Activated CD8-positive, alpha-beta T cell treated with anti-CD3 and anti-CD28 coated beads for 36 hours (primary cell): ENCODE measurements at places on chromosomes 3 and 15. TPM values are rescaled to one million over a fixed set of nuclear protein-coding genes. Genes with fewer than 3 reads are reported as not detected.
A peak's percentile ranks its signal among the peaks of the same experiment; 100 is the strongest.

DNA sequence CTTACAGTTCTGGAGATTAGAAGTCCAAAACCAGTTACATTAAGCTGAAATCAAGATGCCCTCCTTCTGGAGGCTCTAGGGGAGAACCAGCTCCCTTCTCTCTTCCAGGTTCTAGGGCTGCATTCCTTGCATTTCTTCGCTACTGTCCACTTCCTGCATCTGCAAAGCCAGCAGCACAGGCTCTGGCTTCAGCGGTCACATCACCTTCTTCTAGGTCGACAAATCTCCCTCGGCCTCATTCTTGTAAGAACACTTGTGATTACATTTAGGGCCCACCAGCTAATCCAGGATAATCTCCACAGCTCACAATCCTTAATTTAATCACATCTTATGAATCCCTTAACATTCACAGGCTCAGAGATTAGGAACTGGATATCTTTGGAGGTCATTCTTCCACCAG, 73.8 kb downstream of the MINAR1 start:
- DNase-seq: no peak

DNA sequence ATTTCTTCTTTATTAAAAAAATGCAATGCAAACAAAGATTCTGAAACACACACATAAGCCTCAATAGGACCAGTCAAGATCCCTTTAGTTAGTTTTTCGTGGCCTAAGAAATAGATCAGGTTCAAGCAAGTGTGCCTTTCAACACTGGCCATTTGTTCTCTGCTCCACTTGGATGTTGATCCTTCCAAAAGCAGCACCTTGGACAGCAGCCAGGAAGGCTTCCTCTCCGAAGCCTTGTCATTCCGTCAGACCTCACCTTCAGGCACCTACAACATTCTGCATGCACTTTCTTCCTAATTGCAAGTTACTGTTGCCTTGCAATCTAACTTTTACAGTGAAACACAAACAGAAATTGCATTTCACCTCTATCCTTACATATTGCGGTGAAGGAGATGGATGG, 155.9 kb upstream of the FEZF2 start:
- DNase-seq: peak; percentile 19

GRCh38 chr3:175608356-175608755, 749.2 kb downstream of the NAALADL2 start:
- DNase-seq: no peak

DNA sequence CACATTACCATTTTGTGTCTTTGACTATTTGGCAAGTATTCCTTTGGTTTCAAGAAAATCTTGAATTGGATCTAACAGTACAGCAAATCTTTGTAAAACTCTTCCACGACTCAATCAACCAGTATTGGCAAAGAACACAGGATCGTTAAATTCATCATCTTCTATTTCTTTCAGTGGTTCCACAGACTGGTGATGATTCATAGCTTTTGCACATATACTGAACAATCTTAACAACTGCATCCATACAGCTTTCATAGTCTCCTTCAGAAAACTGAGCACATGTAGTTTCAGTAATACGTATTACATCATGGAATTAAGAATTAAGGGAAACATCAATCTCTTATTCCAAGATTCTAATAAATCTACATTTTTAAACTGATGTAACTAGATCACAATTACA, 91.6 kb upstream of the LIPC start:
- no peak for DNase-seq

GRCh38 chr3:124230998-124231397, 239.1 kb upstream of the ROPN1 start:
- DNase-seq: no peak

- DNase-seq: no peak
These were observed 108.8 kb upstream of the GPR149 start for GRCh38 chr3:154538566-154539360.

GRCh38 chr3:173567997-173568396, 170.5 kb downstream of the NLGN1 start:
- DNase-seq: no peak

DNA sequence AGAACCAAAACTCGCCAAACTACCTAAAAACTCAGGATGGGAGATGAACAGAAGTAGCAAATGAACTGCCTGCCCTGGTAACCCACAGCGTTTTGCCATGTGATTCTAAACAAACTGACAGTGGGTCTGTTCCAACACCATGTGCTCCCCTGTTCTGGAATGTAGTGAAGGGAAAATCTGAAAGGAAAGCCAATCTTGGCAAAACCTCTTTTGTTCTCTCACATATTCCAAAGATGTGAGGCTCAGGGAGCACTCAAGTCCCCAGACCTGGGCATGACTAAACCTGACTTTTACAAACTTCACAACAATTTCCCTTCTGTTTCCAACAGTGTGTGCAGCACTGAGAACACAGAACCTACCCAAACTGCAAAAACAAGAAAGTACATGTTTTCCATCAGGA, 116.1 kb downstream of the IMPG2 start:
- DNase-seq: no peak

GRCh38 chr15:63135804-63136203, 14.1 kb downstream of the LACTB start:
- DNase-seq: no peak

- no peak for DNase-seq
These were observed at the start of gene COLQ for GRCh38 chr3:15521573-15521965. Gene COLQ (minus strand): TSS chr3:15521706. CDS start chr3:15521625, 81 bp downstream.

GRCh38 chr3:45964139-45964538, 20.9 kb downstream of the CXCR6 start:
- DNase-seq: peak; percentile 84

DNA sequence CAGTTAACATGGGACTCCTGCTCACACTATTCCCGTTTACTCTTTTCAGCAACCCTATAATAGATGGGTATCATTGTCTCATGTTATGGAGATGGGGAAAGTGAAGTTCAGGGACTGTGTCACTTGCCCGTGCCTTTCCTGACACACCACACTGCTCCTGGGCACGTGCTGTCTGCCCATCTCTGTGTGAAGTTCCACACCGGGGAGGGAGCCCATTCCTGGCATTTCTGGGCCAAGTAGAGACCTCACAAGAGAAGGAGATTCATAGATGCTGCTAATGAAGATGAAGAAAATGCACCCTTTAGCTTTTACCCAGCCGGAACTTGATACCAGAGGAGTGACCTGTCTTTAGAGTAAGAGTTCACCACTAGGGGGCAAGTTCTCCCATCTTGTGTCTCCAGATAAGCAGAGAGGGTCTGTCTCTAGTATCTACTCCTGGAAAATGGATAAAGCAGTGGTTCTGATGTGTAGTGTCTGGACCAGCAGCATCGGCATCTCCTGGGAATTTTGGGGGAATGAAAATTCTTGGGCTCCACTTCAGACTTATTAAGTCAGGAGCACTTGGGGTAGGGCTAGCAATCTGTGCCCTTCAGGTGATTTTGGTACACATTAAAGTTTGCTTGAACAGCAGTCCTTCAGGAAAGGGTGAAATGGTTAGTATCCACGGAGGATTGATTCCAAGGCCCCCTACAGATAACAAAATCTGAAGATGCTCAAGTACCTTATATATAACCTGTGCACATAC, 2.0 kb upstream of the TOPBP1 start:
- DNase-seq: peak; percentile 42

GRCh38 chr15:94287794-94288246, 56.5 kb downstream of the MCTP2 start:
- DNase-seq: peak; percentile 78

DNA sequence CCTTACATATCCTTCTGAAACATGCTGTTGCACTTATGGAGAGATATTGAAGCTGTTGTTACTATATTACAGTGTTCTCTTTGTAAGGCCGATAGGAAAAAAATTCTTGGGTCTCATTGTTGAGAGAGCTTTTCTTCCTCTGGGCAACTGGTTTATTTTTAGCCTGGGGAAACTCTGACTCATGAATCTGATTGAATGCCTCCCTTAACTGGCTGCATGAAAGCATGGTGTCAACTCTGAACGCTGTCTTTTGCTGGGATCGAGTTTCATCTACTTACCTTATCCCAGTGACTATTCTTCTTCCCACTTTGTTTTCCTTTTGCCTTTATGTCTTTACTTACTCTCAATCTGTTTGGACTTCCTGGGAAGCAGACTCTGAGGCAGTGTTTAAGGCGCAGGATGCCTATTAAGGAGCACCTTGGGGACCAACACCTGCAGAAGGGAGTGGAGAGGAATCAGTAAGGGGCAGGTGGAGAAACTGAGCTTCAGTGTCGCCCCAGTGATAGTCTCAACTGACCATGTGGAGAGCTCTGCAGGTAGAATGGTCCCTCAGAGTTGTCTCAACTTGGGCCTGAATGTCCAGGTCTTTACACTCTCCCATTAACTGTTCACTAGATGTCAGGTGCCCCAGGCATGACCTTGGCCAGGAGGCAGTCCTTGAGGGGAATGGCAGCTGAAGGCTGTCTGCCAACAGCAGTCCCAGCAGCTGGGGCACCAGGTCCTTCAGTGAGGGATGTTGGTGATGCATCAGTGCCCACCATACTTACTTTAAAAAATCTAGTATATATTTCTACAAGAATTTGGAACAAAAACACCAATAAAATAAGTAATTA, 88.9 kb upstream of the CCNL1 start:
- no peak for DNase-seq

DNA sequence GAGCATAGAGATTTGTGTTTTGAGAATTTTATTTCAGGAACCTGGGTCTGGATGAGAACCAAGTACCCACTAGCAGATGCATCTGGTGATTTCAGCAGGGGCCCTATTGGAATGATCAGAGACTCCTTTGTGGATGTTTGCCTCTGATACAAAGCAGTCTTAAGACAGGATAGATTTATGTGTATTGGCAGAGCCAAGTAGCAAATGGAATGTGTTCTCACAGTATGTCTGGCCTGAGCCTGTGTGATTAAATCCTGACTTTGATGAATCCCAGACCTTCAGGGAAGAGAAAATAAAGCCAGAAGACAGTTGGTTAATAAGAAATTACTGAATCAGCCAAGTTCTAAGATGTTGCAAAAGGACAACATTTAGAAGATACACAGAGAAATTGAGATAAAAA, 755.5 kb upstream of the SEMA6D start:
- no peak for DNase-seq

DNA sequence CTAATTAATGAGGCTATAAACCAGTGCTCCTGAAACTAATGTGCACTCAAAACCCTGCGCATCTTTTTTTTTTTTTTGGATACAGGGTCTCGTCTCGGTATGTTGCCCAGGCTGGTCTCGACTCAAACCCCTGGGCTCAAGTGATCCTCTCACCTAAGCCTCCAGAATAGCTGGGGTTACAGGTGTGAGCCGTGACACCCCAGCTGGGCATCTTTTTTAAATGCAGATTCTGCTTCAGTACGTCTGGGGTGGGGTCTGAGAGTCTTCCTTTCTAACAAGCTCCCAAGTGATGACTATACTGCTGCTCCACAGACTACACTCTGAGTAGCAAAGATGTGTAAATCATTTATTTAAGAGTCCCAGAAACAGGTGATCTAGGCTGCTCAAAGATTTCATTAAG, 73.0 kb downstream of the BFSP2 start:
- DNase-seq: no peak

- DNase-seq: peak; percentile 79
These were observed 47.9 kb upstream of the LIPC start for GRCh38 chr15:58383876-58384275.

DNA sequence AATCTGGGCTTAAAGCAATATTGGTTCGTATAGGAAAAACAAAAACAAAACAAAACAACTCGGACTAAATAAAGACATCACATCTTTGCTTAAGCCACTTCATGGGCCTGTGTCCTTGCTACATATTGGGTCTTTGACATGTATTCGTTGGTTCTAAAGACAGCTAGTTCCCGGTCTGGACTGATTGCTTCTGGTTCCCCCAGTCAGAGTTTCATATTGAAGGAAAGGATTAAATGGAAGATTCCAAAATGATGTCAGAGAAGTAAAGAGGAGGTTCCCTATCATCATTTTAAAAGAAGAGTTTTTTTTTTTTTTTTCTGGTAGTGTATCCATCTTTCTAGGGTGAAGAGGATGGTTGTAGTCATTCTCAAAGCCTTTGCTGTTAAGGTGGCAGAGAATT, 2.3 kb downstream of the OXSR1 start:
- no peak for DNase-seq

- no peak for DNase-seq
These were observed 767.7 kb upstream of the LMCD1 start for GRCh38 chr3:7733933-7734332.

DNA sequence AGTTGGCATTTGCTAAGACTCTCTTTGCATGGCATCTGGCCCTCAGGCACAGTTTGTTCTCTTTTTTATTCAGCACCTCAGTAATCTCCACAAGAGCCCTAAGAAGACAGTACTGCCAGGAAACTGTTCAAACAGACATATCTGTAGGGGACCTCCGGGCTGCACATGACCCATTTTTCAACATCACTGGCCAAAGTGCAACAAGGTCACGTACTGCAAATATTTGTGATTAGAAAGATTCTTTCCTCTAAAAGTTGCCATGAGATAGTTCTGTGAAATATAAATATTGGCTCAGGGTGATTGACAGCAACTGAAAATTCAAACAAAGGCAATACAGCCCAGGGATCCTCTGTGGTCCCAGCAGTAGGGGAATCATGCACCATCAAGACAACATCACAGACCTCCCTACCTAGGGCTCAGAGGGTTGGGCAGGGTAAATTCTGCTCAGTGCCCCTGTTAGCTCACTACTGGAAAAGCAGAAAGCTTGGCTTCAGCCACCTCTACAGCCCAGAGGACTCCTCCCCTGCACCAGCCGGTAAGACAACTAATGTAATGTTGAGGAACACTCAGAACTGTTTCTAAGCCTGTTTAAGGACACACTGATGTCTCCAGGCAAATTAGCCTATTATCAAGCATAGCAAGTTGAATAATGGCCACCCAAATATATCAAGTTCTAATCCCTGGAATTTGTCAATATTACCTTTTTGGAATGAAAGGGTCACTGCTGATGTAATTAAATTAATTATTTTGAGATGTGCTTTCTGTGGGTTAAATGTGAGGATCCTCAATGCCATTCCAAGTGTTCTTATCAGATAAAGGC, 117.4 kb upstream of the LPP start:
- DNase-seq: no peak

GRCh38 chr3:71512000-71512399, 71.5 kb downstream of the FOXP1 start:
- DNase-seq: peak; percentile 52

- DNase-seq: no peak
These were observed 133.1 kb downstream of the IL1RAP start for GRCh38 chr3:190646996-190647395.

GRCh38 chr15:63422891-63423590, 41.4 kb upstream of the CA12 start:
- no peak for DNase-seq

The PLXND1 gene
- total RNA-seq: 10.7 TPM

The MAP1A gene
- 0.78 TPM for total RNA-seq

The SLC38A3 gene
- total RNA-seq: 0.22 TPM

The TLE3 gene
- 64.2 TPM for total RNA-seq

The CCR2 gene
- total RNA-seq: 0.81 TPM

The CTXN2 gene
- not detected for total RNA-seq

The LRIG1 gene
- 13.0 TPM for total RNA-seq

The CCDC39 gene
- total RNA-seq: not detected

The PSTPIP1 gene
- total RNA-seq: 121 TPM

The AHSG gene
- total RNA-seq: not detected

The CHCHD6 gene
- total RNA-seq: 16.6 TPM
